ENCODE measurements at places on chromosomes 16 and 17. TPM values are rescaled to one million over a fixed set of nuclear protein-coding genes. Genes with fewer than 3 reads are reported as not detected.

The TEX14 gene
- total RNA-seq: 0.17 TPM

DNA sequence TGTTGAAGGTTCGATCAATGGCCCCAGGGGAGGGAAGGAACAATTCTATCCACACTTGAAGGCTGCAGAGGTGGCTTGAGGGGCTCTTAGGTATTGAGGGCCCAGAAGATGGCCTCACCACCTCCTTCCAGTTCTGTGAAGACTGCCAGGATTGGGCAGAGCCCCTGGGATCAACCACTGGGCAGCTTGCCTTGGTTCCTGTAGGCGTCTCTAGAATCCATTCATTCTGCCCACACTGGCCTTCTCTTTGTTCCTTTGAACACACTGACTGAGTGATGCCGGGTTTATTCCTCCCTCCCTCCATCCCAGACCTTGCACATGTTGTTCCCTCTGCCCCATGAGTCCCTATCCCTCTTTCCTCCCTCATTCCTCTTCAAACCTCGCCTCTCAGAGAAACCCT is 50.5 kb downstream of the SYT17 start:
- no peak overlapping the region for H3K4me3 ChIP-seq
- no peaks in the 10 kb centered on the region for H3K4me1 ChIP-seq
- H3K36me3 ChIP-seq: no peaks in the 10 kb centered on the region

- no peak overlapping the region for H3K27ac ChIP-seq
- DNase-seq: no peak
- no peaks in the 10 kb centered on the region for H3K4me1 ChIP-seq
Observed at GRCh38 chr17:5254903-5255521, 20.4 kb upstream of the SCIMP start.

- H3K27me3 ChIP-seq: no peaks in the 10 kb centered on the region
- peak within 1 kb of the TSS; percentile 48 for H3K4me3 ChIP-seq
- DNase-seq: peak; percentile 72
- peaks cover 12% of the 10 kb centered on the region for H3K4me1 ChIP-seq
- H3K36me3 ChIP-seq: peaks cover 7% of the 10 kb centered on the region
Observed at GRCh38 chr16:21277927-21278706, at the start of gene CRYM. Gene CRYM (minus strand): TSS chr16:21278290. CDS start chr16:21278251, 39 bp downstream.

DNA sequence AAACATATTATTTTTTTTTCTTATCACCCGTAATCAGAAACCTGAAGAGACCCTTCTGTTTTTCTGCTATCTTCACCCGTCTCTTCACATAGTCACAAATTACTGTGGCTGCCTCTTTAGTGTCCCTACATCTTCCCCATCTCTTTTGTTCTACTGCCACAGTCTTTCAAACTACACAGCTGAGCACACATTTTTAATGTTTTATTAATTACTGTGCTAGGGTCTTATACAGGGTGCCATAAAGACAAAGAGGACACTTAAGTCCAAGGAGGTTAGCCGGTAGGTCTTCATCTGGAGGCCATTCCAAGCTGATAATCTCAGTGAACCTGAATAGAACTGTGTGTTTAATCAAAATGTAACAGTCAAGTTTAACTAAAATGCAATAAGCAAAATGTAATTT is 20.7 kb downstream of the CNTNAP4 start:
- DNase-seq: no peak
- no peak overlapping the region for H3K27ac ChIP-seq
- no peak overlapping the region for H3K4me3 ChIP-seq
- H3K36me3 ChIP-seq: no peaks in the 10 kb centered on the region
- H3K27me3 ChIP-seq: no peaks in the 10 kb centered on the region
